Thoracic aorta (tissue), 2 donors: ENCODE measurements at places on chromosomes 4 and X. TPM values are rescaled to one million over a fixed set of nuclear protein-coding genes. Genes with fewer than 3 reads are reported as not detected.

NDP gene
- 0.71 TPM for total RNA-seq

UNC5C gene
- total RNA-seq = 5.3 TPM

HTN3 gene
- total RNA-seq = not detected

SHOX gene
- not detected for total RNA-seq

GRCh38 chr4:1445716-1446445, 39.6 kb upstream of the NKX1-1 start:
- no peaks in the 10 kb centered on the region for H3K4me1 ChIP-seq
- no peak overlapping the region for H3K27ac ChIP-seq
- H3K4me3 ChIP-seq = no peak overlapping the region

DNA sequence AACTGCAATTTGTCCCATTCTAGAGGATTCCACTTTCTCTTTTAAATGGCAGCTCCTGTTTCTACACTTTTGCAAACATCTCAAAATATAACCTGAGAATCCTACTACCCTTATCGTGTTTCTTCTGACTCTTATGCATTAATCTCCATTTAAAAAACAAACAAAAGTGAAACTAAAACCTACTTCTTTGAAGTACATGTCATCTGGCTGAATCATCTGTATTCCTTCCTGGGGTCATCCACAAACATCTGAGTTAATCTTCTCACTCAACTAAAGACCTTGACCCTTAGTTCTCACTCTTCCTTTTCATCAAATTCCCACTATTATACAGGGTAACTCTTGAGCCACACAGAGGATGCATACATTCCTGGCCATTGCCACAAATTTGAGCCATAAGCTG, 584.8 kb downstream of the PPARGC1A start:
- H3K27me3 ChIP-seq = no peaks in the 10 kb centered on the region
- H3K4me1 ChIP-seq = no peaks in the 10 kb centered on the region
- no peak overlapping the region for H3K4me3 ChIP-seq

DNA sequence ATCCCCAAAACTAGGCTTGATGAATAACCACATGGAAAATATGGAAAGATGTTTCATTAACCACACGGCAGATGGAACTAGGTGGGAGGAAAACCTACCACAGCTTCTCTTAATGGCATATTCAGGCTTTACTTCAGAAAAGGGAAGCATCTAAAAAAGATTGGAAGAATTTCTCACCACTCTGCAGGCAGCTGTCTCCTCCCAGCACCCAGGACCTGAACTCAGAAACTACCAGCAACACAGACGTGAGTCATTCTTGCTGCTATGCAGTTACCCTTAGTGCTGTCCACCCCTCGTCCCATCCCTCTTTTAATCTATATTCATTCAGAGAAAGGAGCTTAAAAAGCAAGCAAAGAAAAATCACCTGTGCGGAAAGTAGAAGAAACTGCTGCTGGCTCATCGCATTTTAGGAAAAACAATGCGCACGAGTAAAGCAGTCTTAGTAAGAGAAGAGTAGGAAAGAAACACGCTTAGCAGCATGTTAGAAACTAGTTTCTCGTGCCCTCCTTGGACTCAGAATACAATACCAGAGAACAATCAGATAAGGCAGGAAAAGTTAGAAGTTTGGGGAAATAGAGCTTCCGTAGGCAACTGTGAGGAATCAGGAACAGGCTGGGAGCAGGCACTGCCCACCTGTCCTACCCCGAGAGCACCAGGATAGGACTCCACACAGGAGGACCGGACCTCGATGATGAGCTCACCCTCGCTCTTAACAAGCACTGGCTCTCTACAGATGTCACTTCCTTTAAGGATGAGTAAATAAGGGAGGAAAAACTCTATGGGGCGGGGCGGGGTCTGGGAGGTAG, 48.1 kb upstream of the ENPP6 start:
- H3K27ac ChIP-seq = no peak overlapping the region
- H3K4me1 ChIP-seq = peaks cover 5% of the 10 kb centered on the region
- no peak for DNase-seq
- no peaks in the 10 kb centered on the region for H3K36me3 ChIP-seq
- no peaks in the 10 kb centered on the region for H3K27me3 ChIP-seq

DNA sequence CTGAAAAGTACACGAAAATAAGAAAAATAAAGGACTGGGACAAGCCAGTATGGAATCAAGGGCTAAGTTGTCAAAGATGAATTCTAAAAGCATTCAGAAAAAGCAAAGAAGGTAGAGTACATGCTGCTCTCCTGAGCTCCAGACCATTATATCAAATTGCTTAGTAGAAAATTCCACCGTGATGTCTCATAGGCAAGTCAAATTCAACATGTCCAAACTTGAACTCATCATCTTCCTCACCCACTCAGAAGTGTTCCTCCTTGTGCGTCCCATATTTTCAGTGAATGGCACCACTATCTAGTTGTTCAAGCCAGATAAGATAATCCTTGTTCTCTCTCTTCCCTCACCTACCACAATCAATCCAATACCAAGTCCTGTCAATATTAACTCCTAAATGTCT, 37.5 kb upstream of the IL13RA2 start:
- no peaks in the 10 kb centered on the region for H3K4me1 ChIP-seq
- no peak for DNase-seq
- no peak overlapping the region for H3K4me3 ChIP-seq
- no peaks in the 10 kb centered on the region for H3K27me3 ChIP-seq
- H3K27ac ChIP-seq = no peak overlapping the region

GRCh38 chrX:9171841-9172463, 138.0 kb upstream of the FAM9B start:
- no peaks in the 10 kb centered on the region for H3K36me3 ChIP-seq
- H3K27me3 ChIP-seq = no peaks in the 10 kb centered on the region
- no peak overlapping the region for H3K4me3 ChIP-seq
- no peak for DNase-seq
- H3K4me1 ChIP-seq = no peaks in the 10 kb centered on the region

- no peak overlapping the region for H3K4me3 ChIP-seq
- DNase-seq = no peak
- no peaks in the 10 kb centered on the region for H3K36me3 ChIP-seq
- H3K27ac ChIP-seq = no peak overlapping the region
These were observed 49.9 kb upstream of the TEX13D start for GRCh38 chrX:124282580-124282979.

DNA sequence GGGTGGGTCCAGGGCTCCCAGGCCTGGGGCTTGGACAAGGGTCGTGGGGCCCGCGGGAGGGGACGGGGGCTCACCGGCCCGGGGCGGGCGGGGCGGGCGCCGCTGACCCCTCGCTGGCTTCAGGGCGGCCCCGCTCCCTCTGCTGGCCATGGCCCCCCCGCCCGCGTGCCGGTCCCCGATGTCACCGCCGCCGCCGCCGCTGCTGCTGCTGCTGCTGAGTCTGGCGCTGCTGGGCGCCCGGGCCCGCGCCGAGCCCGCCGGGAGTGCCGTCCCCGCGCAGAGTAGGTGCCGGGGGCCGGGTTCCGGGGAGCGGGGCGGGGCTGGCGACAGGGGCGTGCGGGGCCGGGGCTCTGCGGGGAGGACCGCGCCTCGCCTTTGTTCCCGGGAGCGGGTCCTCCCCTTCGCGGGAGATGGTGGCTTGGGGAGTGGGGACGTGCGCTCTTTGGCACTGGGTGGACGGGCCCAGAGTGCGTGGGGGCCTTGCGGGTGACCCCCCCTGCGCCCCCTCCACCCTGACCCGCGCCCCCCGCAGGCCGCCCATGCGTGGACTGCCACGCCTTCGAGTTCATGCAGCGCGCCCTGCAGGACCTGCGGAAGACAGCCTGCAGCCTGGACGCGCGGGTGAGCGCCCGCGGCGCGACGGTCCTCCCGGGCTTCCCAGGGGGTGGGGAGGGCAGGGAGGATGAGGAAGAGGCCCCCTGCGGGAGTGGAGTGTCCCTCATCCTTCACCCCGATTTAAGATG, 16.8 kb upstream of the NAT8L start:
- H3K4me1 ChIP-seq = peaks cover 8% of the 10 kb centered on the region
- H3K4me3 ChIP-seq = peak overlapping the region; percentile 82
- DNase-seq = no peak
- no peak overlapping the region for H3K27ac ChIP-seq
- H3K27me3 ChIP-seq = no peaks in the 10 kb centered on the region
- no peaks in the 10 kb centered on the region for H3K36me3 ChIP-seq
